CD8-positive, alpha-beta memory T cell (primary cell): ENCODE measurements at places on chromosomes 4 and X.
A peak's percentile ranks its signal among the peaks of the same experiment; 100 is the strongest.

DNA sequence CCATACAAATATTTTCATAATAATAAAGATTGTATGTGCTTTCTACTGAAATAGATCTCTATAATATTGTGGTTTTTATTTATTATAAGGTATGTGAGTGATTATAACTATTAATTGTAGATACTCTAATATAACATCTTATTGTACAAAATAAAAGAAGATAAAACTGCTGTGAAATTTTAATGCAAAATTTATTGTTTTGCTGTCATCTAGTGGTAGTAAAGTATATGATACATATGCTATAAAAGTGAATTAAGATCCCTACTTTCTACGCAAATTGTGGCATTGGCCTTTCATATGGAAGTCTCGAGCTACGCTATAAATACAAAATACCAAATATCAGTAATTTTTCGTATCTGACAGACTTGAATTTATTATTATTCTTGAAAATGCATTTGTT lies 19.3 kb downstream of the YIPF7 start:
- no peaks in the 10 kb centered on the region for H3K27me3 ChIP-seq
- H3K4me3 ChIP-seq: no peak overlapping the region
- H3K36me3 ChIP-seq: no peaks in the 10 kb centered on the region
- no peak overlapping the region for H3K27ac ChIP-seq
- DNase-seq: no peak

DNA sequence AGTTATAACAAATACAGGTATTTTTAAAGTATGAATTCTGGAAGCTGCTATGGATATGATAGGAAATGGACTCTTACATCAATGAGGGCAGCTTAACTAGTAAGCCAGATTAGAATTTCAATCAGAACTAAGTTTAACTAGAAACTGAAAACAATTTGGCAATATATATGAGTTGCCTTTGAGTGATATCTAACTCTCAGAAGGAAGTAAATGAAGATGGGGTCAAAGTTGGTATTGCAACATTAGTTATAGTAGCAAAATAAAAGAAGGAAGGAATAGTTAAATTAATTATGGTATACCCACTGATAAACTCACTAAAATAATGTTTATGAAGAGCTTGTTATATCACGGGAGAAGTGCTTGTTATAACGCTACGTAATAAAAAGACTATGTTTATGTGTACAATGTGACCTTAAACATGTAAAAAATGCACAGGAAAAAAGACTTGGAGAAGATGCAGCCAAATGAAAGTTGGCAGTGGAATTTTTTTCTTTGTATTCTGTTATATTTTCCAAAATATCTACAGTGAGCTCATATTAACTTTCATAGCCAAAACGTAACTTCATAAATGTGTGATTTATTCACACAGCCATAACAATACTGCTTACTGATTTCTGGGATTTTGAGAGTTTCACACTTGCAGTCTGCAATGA lies 34.5 kb downstream of the PHKA2 start:
- H3K27me3 ChIP-seq: no peaks in the 10 kb centered on the region
- no peak overlapping the region for H3K4me3 ChIP-seq
- peaks cover 4% of the 10 kb centered on the region for H3K36me3 ChIP-seq
- H3K4me1 ChIP-seq: no peaks in the 10 kb centered on the region
- no peak overlapping the region for H3K27ac ChIP-seq
- DNase-seq: no peak

- peaks cover 37% of the 10 kb centered on the region for H3K4me1 ChIP-seq
- no peaks in the 10 kb centered on the region for H3K36me3 ChIP-seq
- DNase-seq: peak; percentile 81
- no peaks in the 10 kb centered on the region for H3K27me3 ChIP-seq
Observed at GRCh38 chr4:139301821-139302611, at the start of gene NDUFC1. NDUFC1 (minus strand) TSS chr4:139302477; CDS start chr4:139295798, 6,679 bp downstream.

DNA sequence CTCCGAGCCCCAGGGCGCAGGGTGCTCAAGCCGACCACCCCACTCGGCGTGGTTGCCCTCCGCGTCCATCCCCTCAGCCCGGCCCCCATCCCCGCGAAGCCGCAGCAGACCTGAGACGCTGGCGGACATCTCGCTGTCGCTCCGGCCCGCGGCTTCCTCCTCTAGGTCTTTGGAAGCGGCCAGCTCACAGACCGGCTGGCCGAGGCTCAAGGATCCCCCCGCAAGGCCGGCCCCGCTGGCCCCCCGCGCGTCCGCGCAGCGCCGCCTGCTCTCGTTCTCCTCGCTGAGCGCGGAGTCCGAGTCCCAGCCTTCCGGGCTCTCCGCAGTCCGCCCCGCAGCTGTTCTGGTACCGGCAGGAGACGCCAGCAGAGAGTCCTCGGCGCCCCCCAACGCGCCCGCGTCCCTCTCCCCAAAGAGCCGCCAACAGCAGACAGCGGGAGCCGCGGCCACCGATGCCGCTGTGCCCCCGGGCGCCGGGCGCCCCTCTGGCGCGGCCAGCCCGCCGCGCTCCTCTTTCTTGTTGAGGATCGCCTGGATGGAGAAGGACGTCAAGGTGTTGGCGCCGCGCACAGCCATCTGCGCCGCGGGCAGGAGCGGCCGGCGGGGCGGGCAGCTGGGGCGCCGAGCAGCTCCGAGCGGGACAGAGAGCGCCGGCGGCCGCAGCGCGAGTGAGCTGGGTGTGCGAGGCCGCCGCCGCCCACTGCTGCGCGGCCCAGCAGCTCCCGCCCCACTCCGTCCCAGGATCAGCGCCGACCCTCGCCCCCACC lies at the start of gene NKX3-2:
TSS of gene NKX3-2 (minus strand) at position 670 of the 767 bp plus-strand sequence. CDS start at position 576, 94 bp downstream.
- no peak for DNase-seq
- no peak within 1 kb of the TSS for H3K27ac ChIP-seq
- peaks cover 38% of the 10 kb centered on the region for H3K4me1 ChIP-seq
- peak within 1 kb of the TSS; percentile 38 for H3K4me3 ChIP-seq
- H3K36me3 ChIP-seq: no peaks in the 10 kb centered on the region

DNA sequence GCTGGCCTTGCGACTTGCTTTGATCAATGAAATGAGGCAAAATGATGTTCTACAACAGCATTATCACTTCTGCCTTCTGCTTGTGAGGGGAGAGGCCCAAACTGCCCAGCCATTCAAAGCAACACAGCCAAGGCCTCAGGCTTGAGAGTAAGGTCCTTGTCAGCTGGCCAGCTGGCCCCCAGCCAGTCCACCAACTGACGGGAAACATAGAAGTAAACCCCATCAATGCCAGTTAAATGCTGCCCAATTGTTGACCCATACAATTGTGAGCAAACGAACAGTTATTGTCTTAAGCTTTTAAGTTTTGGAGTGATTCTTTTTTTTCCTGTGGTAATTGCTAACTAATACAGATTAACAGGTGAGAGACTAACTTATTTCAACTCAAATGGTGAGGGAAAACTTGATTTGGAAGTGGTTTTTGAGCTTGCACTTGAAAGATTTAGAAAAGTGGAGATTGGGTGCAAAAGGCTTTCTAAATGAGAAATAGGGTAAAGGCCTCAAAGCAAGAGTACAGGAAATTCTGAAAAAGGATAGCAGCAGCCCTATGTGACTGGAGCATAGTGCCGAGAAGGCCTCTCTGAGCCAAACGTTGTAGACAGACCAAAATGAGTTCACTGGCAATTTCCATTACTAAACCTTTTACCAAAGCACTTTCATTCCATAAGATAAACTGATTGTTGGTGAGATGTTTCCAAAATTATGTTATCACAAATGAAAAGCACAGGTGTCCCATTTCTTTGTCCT lies 66.9 kb downstream of the ARHGEF38 start:
- H3K4me1 ChIP-seq: no peaks in the 10 kb centered on the region
- no peak overlapping the region for H3K27ac ChIP-seq
- no peak overlapping the region for H3K4me3 ChIP-seq
- DNase-seq: no peak
